ENCODE measurements at places on chromosomes 4 and X.

DNA sequence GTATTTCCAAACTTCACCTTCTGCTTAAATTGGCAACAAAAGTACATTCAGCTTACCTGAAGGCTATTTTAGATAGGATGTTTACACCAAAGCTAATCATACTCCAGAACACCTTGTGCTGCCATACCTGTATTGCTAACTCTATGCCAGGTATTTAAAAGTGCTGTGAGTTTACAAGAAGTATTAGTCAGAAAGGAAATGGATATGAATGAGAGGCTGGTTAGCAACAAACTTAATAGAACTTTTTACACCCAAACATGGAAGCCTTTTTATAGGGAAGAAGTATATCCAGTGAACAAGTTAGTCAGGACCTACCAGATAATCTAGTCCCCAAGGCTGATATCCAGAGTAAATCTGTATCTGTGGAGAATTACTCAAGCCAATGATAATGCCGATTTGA lies 131.2 kb upstream of the SPRY1 start:
- no peak for DNase-seq

DNA sequence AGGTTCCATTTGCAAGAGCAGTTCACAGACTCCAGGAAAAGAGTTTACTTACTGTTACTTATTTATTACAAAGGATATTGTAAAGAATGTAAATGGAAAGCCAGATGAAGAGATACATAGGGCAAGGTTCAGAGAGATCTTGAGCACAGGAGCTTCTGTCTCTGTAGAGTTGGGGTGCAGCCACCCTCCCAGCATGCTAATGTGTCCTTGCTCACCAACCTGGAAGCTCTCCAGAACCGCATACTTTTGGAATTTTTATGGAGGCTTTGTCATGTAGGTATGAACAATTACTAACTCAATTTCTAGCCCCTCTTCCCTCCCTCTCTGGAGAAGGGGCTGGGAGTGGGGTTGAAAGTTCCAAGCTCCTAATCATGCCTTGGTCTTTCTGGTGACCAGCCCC lies 857.2 kb downstream of the RPA4 start:
- DNase-seq = no peak

GRCh38 chr4:15551740-15552446 lies 82.2 kb downstream of the CC2D2A start:
- no peak for DNase-seq

DNA sequence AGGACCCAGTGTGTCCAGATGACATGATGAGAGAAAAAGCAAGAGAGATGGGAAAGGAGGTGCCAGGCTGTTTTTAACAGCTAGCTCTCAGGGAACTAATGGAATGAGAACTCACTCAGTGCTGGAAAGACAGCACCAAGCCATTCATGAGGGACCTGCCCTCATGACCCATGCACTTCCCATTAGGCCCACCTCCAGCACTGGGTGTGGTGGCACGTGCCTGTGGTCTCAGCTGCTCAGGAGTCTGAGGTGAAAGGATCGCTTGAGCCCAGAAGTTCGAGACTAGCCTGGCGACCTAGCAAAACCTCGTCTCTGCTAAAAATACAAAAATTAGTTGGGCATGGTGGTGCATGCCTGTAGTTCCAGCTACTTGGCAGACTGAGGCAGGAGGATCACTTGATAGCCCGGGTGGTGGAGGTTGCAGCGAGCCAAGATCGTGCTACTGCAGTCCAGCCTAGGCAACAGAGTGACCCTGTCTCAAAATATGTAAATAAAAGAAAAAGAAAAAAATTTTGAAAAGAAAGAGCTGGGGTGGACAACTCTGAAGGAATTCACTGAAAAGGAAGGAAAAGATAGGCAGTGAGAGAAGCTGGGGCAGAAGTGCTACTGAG lies 50.9 kb downstream of the FAM193A start:
- DNase-seq = no peak

DNA sequence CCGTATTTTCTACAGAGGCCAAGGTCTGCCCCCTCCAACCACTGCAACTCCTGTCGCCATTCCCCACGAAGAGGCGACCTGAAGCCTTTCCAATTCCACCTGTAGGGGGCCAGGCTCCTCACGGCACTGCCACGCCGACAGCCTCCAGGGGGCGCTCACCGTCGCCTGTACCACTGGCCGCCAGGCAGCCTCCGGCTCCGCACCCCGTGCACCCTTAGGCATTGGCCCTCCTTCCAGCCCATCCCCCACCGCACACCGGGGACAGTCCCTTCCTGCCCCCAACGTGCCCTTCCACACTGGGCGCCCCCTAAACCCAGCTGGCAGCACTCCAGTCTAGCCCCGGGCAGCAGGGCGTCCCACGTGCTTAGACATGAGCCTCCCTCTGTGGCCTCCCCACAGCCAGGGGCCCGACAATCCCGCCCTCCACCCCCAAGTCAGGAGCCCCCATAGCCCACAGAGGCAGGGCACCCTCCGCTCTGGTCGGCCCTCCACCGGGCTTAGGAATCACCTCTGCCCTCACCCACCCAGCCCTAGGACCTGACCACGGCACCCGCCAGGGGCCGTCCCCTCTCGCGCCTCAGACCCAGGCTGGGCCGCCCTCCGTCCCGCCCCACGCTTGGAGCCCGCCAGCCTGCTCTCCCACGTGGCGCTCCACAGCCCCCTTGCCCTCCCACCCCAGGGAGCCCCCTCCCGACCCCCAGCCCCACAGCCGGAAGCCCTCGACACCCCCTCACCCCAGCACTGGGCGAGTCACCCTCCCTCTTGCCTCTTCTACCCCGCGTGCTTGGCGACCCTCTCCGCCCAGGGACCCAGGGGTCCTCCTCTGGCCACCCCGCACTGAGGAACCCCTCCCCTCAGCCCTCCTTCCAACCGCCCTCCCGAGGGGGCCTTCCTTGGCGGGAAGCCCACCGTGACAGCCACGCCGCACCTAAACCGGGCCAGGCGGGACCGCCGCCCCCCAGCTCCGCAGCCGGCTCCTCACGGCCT lies 711 bp downstream of the PNMA6E start:
- no peak for DNase-seq

- no peak for DNase-seq
Measured at GRCh38 chrX:6325437-6325836, 96.8 kb upstream of the NLGN4X start.

GRCh38 chr4:114563536-114564315 lies 34.9 kb upstream of the UGT8 start:
- no peak for DNase-seq

DNA sequence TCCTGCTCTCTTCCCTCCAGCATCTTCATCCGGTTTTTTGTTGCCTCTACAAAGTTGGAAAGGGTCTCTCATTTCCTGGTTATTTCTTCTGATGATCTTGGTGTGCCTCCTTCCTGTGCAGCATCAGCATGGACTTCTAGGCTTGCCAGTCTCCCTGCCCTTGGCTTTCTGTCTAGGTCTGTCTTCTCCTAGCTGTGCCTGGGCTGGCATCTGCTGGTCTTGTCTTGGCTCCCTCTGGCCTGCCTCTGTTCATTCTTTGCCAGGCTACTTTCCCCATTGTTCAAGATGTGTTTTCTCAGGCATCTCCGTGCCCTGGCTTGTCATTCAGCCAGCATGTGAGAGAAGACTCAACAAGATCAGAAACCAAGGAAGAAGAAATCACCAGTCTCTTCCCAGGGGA lies 9.7 kb downstream of the ZNF275 start:
- no peak for DNase-seq

- DNase-seq = no peak
Measured at GRCh38 chrX:139692908-139693307, 15.1 kb downstream of the MCF2 start.

DNA sequence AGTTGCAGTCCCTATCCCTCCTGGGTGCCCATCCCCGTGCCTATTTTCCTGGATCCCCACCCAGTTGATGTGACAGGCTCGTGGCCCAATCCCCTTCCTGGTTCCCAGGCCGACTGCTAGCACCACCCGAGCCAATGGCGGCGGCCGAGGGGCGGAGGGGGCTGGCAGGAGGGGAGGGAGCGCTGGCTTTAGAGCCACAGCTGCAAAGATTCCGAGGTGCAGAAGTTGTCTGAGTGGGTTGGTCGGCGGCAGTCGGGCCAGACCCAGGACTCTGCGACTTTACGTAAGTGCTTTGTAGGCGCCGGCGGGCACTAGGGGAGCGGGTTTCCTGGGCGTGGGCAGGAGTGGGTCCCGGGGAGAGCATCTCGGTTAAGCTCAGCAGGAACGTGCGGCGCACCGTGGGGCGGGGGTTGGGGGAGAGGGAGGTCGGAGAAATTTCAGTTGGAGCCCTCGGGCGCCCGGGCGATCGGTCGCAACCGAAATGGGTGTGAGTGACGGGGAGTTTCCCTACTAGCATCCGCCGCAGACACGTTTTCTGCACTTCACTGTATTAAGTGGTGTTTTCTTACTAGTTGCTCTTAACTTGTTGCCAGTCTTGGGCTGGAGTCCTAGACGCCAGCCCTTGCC lies at the start of gene PLS3:
Gene PLS3, plus strand, starts transcription at position 197 of the 627 bp plus-strand sequence. CDS start 49,077 bp downstream, outside the sequence.
- DNase-seq = no peak

DNA sequence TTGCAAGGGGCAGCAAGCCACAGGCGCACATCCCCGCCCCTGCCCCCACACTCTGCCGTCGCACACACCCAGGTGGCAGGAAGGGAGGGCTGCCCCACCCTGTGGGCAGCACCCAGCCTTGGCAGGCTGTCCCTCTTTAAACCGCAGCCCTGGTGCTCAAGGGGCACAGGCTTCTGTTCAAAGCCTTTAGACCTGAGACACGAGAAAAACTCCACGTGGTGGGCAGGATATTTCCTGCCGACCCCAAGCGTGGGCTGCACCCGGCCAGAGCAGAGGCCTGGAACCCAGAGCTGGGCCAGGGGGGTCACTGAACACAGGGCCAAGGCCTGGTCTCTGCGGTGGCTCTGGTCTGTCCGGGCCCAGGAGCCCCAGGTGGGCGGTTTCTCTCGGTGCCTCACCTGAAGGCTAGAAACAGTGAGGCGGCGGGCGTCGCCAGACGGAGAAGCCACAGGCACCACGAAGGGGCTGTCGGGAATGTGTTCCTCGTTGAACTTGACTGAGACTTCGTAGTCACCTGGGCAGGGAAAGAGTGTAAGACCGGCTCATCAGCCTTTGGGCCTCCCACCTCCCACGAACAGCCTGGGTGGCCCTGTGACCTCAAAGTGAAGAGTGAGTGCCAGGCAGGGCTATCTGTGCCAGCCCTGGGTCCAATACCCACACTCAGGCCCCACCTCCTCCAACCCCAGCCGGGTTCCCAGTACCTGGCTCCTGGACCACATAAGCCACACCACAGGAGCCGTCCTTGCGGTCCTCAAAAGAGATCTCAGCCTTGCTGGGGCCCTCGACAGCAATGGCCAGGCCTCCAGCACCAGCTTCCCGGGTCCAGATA lies 23.0 kb downstream of the FLNA start:
- no peak for DNase-seq

DNA sequence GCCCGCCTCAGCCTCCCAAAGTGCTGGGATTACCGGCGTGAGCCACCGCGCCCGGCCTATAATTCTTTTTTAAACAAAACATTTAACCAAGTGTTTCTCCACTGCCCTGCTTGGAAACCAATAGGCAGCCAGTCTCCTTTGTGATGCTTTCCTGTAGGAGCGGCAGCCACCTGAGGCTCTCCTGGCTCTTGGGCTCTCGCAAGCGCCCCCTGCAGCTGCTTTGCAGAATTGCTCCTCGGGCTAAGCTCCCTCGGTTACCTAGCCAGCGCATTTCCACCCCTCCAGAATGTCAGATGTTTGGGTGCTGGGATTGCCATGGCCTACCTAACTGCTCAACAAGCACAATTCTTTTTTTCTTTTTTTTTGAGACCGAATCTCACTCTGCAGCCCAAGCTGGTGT lies 7.7 kb downstream of the S100P start:
- no peak for DNase-seq

DNA sequence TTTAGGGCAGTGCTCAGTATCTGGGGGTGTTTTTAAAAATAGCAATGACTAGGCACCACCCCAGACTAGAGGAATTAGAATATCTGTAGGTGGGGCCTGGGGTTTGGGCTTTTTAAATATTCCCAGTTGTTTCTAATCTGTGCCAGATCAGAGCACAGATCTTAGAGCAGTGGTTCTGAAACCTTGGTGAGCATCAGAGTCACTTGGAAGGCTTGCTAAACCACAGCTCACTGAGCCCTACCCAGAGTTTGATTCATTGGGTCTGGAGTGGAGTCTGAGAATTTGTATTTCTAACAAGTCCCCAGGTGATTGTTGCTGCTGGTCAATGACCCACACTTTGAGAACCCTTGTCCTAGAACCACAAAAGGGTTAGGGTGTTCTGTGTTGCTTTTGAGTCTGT lies 16.7 kb downstream of the HADH start:
- no peak for DNase-seq

- DNase-seq = no peak
Measured at GRCh38 chr4:95283320-95283719, 265.5 kb downstream of the UNC5C start.

DNA sequence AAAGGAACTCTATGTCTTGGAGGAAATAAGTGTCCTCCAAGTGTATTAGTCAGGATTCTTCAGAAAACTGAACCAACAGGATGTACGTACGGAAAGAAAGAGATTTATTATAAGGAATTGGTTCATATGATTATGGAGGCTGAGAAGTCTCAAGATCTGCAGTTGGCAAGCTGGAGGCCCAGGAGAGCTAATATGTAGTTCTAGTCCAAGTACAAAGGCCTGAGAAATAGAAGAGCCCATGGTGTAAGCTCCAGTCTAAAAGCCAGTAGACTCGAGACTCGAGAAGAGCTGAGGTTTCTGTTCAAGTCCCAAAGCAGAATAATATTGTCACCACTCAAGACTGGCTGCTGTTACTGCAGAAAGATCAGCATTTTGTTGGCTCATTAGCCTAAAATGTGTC lies 65.3 kb upstream of the EFNB1 start:
- DNase-seq = no peak

DNA sequence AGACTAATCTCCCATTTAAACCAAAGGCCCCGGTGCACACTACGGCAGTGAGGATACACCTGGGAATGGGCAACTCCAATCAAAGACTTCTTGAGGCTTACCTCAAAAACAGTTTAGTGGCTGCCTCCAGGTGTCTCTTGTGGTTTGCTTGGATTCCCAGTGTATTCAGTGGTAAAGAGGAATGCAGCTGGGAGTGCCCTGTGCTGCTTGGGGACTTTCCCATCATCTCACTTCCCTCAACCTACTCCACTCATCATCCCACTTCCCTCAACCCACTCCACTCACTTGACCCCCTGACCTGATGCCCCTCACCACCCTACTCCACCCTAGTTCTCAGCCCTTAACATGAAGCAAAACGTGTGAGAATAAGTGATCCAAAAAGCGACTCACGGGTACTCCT lies 177.3 kb upstream of the ETNPPL start:
- no peak for DNase-seq

- peak; percentile 22 for DNase-seq
Measured at GRCh38 chr4:149264093-149264733, 551.4 kb downstream of the IQCM start.

GRCh38 chr4:165502916-165503907 lies 124.4 kb downstream of the CPE start:
- DNase-seq = no peak

- no peak for DNase-seq
Measured at GRCh38 chrX:113747274-113747973, 836.5 kb upstream of the HTR2C start.

DNA sequence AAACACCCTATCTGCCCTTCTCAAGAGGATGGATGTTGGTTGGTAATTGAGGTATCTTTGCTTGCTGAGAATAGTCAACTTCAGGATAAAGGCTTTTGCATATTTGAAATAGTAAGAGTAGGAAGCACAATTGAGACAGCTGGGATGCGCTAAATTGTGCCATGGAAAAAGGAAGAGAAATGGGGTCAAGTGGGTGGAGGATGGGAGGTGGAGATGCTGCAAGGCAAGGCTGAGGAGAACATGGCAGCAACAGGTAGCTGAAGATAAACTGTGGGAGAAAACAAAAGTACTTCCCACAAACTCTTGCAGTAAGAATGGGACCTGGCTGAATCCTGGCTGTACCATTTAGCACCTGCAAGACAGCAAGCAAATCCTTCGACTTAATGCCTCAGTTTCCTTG lies 13.9 kb upstream of the CDS1 start:
- no peak for DNase-seq

GRCh38 chr4:184369871-184370270 lies 104.5 kb downstream of the IRF2 start:
- DNase-seq = no peak

Data from Panc1 (cell line).